ENCODE measurements at places on chromosomes 11 and 22.

- no peak for DNase-seq
These were observed 14.4 kb downstream of the ETS1 start for GRCh38 chr11:128572965-128573364.

GRCh38 chr22:22414266-22414665 lies 94.3 kb downstream of the ZNF280B start:
- DNase-seq, result no peak

GRCh38 chr22:19855504-19856409 lies 1.1 kb upstream of the GNB1L start:
- DNase-seq, result peak; percentile 84

DNA sequence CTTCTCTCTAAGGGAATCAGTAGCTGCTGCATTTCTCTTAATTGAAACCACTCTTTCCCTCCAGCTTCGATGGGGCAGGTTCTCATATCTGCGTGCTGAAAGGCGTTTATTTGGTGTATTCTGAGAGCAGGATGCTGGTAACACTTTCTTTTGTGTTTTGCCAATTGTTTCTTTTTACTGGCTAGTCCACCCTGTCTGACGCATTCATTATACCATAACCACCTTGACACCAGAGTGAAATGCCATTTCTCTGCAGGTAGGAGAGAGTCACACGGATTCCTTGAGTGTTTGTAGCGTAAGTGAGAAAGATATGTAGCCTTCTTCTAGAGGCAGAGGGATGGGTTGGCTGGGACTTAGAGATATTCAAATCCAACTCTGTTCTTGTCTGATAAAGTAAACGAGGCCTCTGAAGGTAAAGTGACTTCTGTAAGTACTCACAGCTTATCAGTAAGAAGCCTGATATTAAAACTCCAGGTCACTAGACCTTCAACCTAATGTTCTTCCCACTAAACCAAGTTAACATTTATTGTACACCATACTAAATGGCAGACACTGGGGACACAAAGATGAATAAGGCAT lies 21.4 kb downstream of the CD44 start:
- DNase-seq, result no peak

DNA sequence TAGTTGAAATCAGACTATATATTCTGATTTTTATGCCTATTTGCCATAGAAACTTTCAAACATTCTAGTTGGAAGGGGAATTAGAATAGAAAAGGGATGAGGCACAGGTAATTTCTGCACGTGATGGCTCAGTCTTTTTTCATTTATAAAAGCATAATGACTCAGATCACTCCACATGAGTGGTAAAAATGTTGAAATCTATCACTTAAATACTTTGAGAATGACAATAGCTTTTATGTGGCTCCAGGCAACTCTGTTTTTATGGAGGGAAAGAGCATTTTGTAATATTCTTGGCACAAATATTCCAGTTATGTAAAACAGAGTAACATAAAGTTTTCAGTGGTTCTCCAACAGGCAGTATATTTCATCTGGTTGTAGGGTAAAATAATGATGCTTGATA lies 5.9 kb upstream of the MMP3 start:
- no peak for DNase-seq

GRCh38 chr11:104630352-104630751 lies 267.9 kb downstream of the CASP12 start:
- DNase-seq, result no peak

- no peak for DNase-seq
These were observed 142.8 kb upstream of the MTNR1B start for GRCh38 chr11:92826603-92827002.

- DNase-seq, result no peak
These were observed 35.2 kb downstream of the IGLL1 start for GRCh38 chr22:23544852-23545251.

DNA sequence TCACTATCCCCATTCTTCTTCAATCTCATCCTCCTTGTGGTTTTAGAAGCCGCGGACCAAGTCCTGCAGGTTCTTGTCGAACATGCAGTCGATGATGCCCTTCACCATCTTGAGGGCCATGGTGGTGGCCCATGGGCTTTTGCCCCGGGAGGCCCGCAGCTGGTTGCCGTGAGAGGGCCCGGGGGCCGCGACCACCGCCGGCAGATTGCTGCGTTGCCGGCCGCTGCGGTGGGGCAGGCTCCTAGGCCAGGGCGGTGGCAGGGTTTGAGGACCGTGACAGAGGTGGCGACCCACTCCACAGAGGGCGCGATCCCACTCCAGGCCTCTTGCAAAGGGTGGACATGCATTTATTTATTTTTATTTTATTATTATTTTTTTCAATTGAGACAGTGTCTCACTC lies 67.0 kb downstream of the APOL5 start:
- DNase-seq, result no peak
